Vagina (tissue), 2 donors: ENCODE measurements at places on chromosomes 13 and 19.
A peak's percentile ranks its signal among the peaks of the same experiment; 100 is the strongest.

GRCh38 chr19:54029930-54030490 is 33.7 kb downstream of the VSTM1 start:
- DNase-seq, result no peak
- no peaks in the 10 kb centered on the region for H3K36me3 ChIP-seq
- H3K27me3 ChIP-seq, result no peaks in the 10 kb centered on the region
- no peaks in the 10 kb centered on the region for H3K4me1 ChIP-seq
- no peak overlapping the region for H3K27ac ChIP-seq

- no peaks in the 10 kb centered on the region for H3K36me3 ChIP-seq
- no peak overlapping the region for H3K4me3 ChIP-seq
- no peaks in the 10 kb centered on the region for H3K4me1 ChIP-seq
- no peaks in the 10 kb centered on the region for H3K27me3 ChIP-seq
These were observed 214.1 kb upstream of the KL start for GRCh38 chr13:32802159-32802558.

- no peak overlapping the region for H3K27ac ChIP-seq
- no peaks in the 10 kb centered on the region for H3K27me3 ChIP-seq
- no peak for DNase-seq
- no peak overlapping the region for H3K4me3 ChIP-seq
- no peaks in the 10 kb centered on the region for H3K4me1 ChIP-seq
- no peaks in the 10 kb centered on the region for H3K36me3 ChIP-seq
These were observed 1.9 kb upstream of the CRX start for GRCh38 chr19:47819858-47820257.

DNA sequence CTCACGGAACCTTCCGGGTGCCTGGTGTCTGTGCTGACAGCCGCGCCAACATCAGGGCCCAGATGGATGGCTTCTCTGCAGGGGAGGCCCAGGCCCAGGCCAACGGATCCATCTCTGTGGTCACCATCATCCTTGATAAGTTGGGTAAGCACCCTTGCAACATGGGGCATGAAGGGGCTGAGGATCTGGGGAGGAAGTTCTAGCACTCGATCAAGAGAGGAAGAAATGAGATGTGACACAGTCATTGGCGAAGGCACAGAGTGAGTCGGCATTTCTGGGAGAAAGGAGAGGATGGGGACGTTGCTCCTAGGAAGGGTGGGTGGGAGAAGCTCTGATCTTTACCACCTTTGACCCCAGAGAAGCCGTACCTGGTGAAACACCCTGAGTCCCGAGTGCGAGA is 4.4 kb downstream of the CILP2 start:
- H3K4me1 ChIP-seq, result peaks cover 37% of the 10 kb centered on the region
- H3K27ac ChIP-seq, result no peak overlapping the region
- H3K36me3 ChIP-seq, result no peaks in the 10 kb centered on the region
- H3K27me3 ChIP-seq, result no peaks in the 10 kb centered on the region

DNA sequence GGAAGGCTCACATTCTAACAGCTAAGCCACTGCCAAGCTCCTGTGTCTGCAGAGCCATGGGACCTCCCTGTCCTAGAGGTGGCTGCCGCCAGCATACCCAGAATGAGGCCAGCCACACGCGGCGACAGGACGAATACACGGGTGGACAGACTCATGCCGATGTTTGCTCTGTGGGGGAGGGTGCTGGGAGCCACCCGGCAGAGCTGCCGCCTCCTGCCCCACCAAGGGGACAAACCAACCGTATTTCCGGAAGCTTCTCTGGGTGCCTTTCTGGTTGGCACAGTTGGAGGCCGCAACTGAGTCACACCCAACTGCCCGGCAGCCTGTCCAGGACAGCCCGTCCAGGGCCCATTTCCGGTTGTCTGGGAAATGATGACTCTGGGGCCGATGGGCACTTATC is 20.3 kb downstream of the C13orf46 start:
- H3K27me3 ChIP-seq, result no peaks in the 10 kb centered on the region
- H3K36me3 ChIP-seq, result no peaks in the 10 kb centered on the region
- peaks cover 13% of the 10 kb centered on the region for H3K4me1 ChIP-seq
- DNase-seq, result no peak
- no peak overlapping the region for H3K4me3 ChIP-seq

- DNase-seq, result no peak
These were observed 625.6 kb downstream of the DCT start for GRCh38 chr13:93853912-93854311.

- H3K36me3 ChIP-seq, result no peaks in the 10 kb centered on the region
- H3K27me3 ChIP-seq, result peaks cover 18% of the 10 kb centered on the region
These were observed 3.6 kb downstream of the ONECUT3 start for GRCh38 chr19:1756705-1757465.

GRCh38 chr19:8147582-8147978 is 1.8 kb downstream of the FBN3 start:
- no peaks in the 10 kb centered on the region for H3K36me3 ChIP-seq
- no peak overlapping the region for H3K27ac ChIP-seq
- H3K27me3 ChIP-seq, result peaks cover 6% of the 10 kb centered on the region
- peaks cover 15% of the 10 kb centered on the region for H3K4me1 ChIP-seq
- DNase-seq, result no peak
- H3K4me3 ChIP-seq, result no peak overlapping the region

DNA sequence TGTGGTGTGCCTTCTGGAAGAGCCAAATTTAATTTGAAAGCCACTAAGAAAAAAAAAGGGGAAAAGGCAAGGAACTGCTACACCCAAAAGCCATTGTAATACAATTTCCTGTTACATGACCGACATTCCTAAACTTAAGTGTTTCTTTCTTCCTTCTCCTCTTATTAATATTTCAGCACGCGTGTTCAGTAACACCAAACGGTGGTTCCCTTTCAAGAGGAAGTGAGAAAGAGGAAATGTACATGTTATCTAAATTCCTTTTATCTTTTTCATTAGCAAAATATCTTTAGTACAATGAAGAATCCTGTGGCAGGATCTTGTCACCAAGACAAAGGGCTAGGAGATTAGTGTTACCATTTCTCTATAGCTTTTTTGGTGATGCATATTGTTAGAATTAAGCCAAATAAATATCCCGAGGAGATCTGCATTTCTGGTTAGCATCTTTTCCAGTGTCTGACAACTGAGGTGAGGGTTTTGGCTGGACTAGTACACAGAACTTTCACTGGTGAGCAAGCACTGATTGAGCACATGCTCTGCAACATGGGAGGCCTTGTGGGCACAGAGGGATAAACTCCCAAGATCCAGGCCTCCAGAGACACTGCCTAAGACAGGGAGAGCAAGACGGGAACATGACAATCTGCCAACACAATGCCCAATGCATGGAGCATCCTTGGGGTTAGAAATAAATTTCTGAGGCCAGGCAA is 22.1 kb downstream of the LATS2 start:
- no peaks in the 10 kb centered on the region for H3K36me3 ChIP-seq
- H3K4me3 ChIP-seq, result no peak overlapping the region
- no peak for DNase-seq
- H3K27ac ChIP-seq, result no peak overlapping the region
- H3K4me1 ChIP-seq, result peaks cover 78% of the 10 kb centered on the region

- no peak overlapping the region for H3K4me3 ChIP-seq
- H3K27ac ChIP-seq, result no peak overlapping the region
- no peaks in the 10 kb centered on the region for H3K27me3 ChIP-seq
- no peak for DNase-seq
- no peaks in the 10 kb centered on the region for H3K36me3 ChIP-seq
These were observed 71.1 kb downstream of the CBY2 start for GRCh38 chr13:45773236-45773635.

GRCh38 chr19:44951179-44952159 is 3.7 kb upstream of the CLPTM1 start:
- H3K27me3 ChIP-seq, result no peaks in the 10 kb centered on the region
- peak overlapping the region; percentile 47 for H3K27ac ChIP-seq
- peaks cover 31% of the 10 kb centered on the region for H3K4me1 ChIP-seq
- H3K36me3 ChIP-seq, result no peaks in the 10 kb centered on the region
- H3K4me3 ChIP-seq, result no peak overlapping the region

DNA sequence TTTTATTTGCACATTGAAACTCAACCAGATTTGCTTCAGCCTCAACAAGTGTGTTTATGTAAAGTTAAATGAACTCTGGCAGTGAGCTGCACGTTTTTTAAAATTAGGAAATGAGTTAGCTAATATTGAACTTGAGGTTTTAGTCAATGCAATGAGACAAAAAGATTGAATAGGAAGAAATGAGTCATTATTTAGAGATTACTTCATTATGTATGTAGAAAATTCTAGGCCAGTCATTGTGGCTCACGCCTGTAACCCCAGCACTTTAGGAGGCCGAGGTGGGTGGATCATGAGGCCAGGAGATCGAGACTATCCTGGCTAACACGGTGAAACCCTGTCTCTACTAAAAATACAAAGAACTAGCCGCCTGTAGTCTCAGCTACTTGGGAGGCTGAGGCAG is 22.8 kb upstream of the CD70 start:
- H3K4me1 ChIP-seq, result no peaks in the 10 kb centered on the region

GRCh38 chr19:20503476-20503875 is 62.1 kb downstream of the ZNF737 start:
- H3K4me1 ChIP-seq, result no peaks in the 10 kb centered on the region
- no peaks in the 10 kb centered on the region for H3K36me3 ChIP-seq
- no peak overlapping the region for H3K27ac ChIP-seq
- H3K4me3 ChIP-seq, result no peak overlapping the region

- H3K27me3 ChIP-seq, result no peaks in the 10 kb centered on the region
- peak overlapping the region; percentile 92 for H3K27ac ChIP-seq
- peaks cover 43% of the 10 kb centered on the region for H3K4me1 ChIP-seq
- peak overlapping the region; percentile 92 for H3K4me3 ChIP-seq
These were observed 706 bp upstream of the DNAJC3 start for GRCh38 chr13:95676105-95676761.

DNA sequence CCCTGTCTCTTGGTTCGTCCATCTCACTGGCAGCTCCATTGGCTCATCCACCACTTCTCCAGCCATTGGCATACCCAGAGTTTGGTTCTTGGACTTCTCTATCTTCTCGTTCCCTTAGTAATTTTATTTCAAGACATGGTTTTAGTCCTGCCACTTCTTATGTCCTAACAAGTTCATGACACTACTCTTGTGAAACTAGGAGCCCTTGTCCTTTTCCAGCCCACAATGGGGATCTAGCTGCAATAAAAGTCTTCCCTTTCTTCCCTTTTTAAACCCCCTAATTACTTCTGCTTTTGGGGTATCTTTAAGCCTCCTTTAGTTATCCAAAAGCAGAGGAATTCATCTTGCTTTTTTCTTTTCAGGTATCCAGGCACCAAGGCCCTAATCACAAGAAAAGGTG is 2.9 kb upstream of the RCBTB2 start:
- no peaks in the 10 kb centered on the region for H3K36me3 ChIP-seq
- H3K27ac ChIP-seq, result no peak overlapping the region
- no peak overlapping the region for H3K4me3 ChIP-seq

GRCh38 chr19:37931881-37932655 is 25.1 kb downstream of the SIPA1L3 start:
- no peaks in the 10 kb centered on the region for H3K27me3 ChIP-seq
- no peak overlapping the region for H3K4me3 ChIP-seq
- DNase-seq, result no peak
- H3K36me3 ChIP-seq, result peaks cover 5% of the 10 kb centered on the region
- no peak overlapping the region for H3K27ac ChIP-seq

DNA sequence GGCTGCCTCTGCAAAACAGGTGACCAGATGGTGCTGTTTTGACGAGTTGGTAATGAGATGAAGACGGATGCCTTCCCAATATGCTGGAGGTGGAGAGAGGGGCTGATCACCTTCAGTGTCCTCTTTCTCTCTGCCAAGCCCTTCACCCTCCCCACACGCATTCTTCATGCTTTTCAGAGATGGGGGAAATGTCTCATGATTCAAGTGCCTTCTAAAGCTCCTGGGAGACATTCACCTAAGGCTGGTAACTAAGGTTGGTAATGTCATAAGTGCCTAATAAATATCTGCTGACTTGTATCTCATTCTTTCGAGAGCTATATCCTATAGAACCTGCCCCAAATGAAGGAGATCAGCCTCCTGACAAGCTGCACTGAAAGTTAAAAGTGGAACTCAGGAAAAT is 86.2 kb upstream of the MBNL2 start:
- peaks cover 6% of the 10 kb centered on the region for H3K4me1 ChIP-seq
- no peaks in the 10 kb centered on the region for H3K27me3 ChIP-seq
- no peaks in the 10 kb centered on the region for H3K36me3 ChIP-seq
- no peak overlapping the region for H3K4me3 ChIP-seq
- DNase-seq, result no peak
